ENCODE measurements at places on chromosomes 2 and 18.

GRCh38 chr2:182393270-182393760, 33.5 kb downstream of the PDE1A start:
- DNase-seq = no peak

DNA sequence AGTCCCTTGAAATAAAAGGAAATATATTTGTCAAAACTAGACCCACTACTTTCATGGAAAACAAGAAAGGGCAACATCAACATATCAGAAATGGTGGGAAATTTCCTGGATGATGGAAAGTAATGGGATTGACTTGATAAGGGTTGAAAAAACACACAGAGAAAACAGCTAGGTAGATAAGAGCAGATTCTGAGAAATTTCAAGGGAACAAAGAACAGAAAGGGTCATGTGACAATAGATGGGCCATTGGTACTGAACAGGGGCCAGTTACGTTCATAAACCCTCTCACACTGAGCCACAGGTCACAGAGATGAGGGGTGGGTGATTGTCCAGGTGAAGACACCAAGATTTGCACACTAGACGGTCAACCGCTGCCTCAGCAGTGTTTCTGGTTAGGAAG, 98.7 kb downstream of the QPCT start:
- no peak for DNase-seq

- DNase-seq = no peak
Observed at GRCh38 chr18:61898640-61899101, 5.9 kb upstream of the RNF152 start.

- no peak for DNase-seq
Observed at GRCh38 chr2:29238497-29238896, 123.3 kb downstream of the CLIP4 start.

- DNase-seq = no peak
Observed at GRCh38 chr2:195995499-195995898, 73.1 kb downstream of the DNAH7 start.

DNA sequence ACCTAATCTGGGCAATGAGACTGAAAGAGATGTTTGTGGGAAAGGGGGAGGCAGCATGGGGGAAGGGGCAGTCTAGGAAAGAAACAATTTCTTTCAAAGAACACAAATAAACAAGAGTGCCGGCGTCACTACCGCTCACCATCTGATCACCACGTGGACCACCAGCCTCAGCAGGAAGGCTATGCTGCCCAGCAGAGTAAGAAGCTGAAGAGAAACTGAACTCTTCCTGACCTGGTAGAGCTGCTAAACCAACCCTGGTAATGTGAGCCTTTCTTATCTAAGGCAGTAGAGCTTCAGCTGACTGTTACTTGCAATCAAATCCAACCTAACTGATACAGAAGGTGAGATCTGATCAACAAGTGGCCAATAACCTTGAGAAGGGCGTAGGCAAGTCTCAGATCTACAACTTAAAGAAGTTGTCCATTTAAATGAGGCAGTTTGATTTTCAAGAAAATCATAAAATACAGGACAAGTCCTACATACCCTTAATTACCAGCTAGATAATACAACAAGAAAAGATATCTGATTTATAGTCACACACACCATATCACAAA, 44.2 kb upstream of the SPTBN1 start:
- no peak for DNase-seq

DNA sequence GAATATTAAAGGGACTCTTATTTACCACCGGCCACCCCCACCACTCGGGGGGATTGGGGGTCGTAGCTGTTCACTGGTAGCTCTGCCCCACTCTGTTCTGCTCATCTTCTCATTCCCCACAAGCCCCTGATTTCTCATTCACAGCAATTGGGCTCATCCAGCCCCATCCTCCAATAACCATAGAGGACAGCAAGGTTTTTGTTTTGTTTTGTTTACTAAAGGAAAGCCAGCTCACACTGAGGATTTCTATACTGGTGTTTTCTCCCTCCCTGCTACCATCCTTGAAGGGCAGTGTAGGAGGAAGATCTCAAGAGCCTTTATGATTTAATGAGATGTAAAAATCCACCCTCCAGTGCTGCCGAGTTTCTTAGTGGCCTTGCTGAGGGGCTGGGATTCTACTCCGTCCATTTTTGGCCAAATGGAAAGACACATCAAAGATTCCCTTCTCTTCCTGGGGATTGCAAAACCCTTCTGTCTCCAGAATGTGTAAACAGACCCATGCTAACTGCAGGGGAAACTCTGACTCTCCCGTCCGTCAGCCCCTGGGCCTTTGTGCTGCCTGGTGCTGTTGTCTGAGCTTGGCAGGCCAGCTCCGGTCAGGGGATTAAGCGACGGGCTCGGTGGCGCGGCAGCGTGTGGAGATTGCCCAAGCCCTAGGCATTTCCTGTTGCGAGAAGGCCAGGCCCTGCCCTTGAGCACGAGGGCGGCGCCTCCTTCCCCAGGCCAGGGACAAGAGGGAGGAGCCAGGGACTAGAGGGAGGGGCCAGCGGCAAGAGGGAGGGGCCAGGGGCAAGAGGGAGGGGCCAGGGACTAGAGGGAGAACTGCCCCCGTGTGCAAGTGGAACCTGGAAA, 165.0 kb downstream of the ANTXR1 start:
- no peak for DNase-seq
